Bronchial smooth muscle cell (primary cell): ENCODE measurements at places on chromosomes 3 and 15. TPM values are rescaled to one million over a fixed set of nuclear protein-coding genes. Genes with fewer than 3 reads are reported as not detected.

The TMEM212 gene
- not detected in 2 replicates for total RNA-seq

The PRR23E gene
- not detected in 2 replicates for total RNA-seq

The SLC28A2 gene
- not detected in 2 replicates for total RNA-seq

The CHRD gene
- 1.1 and 6.1 TPM in 2 replicates for total RNA-seq

The CD200 gene
- under 0.01 TPM in 2 replicates for total RNA-seq

The SMAD6 gene
- total RNA-seq, result 24.9 and 37.2 TPM in 2 replicates

The GOLGB1 gene
- total RNA-seq, result 40.4 and 67.1 TPM in 2 replicates

The ZNF502 gene
- 1.7 and 4.6 TPM in 2 replicates for total RNA-seq

The IDH2 gene
- 24.0 and 37.2 TPM in 2 replicates for total RNA-seq

The IL12A gene
- total RNA-seq, result 0.17 and 0.63 TPM in 2 replicates

The CLDN16 gene
- total RNA-seq, result not detected in 2 replicates

The THUMPD3 gene
- 56.7 and 63.3 TPM in 2 replicates for total RNA-seq

The RTP4 gene
- 3.0 and 4.1 TPM in 2 replicates for total RNA-seq

The OIP5 gene
- 0.17 and 1.3 TPM in 2 replicates for total RNA-seq

The HHATL gene
- not detected in 2 replicates for total RNA-seq

The MAGEL2 gene
- total RNA-seq, result under 0.01 TPM in 2 replicates

The WNT5A gene
- total RNA-seq, result 7.3 and 16.4 TPM in 2 replicates

The TMCO5A gene
- total RNA-seq, result not detected in 2 replicates

The ASB14 gene
- total RNA-seq, result 0.17 TPM in 1 of 2 replicates, not detected in the other

The SNURF gene
- 87.3 and 257 TPM in 2 replicates for total RNA-seq

The PLS1 gene
- 0.17 and 0.47 TPM in 2 replicates for total RNA-seq

The MANF gene
- total RNA-seq, result 44.6 and 90.5 TPM in 2 replicates

The MAGI1 gene
- 6.6 and 11.3 TPM in 2 replicates for total RNA-seq

The CLRN1 gene
- total RNA-seq, result not detected in 2 replicates

The ROBO1 gene
- total RNA-seq, result 66.8 and 69.5 TPM in 2 replicates
